ENCODE measurements at places on chromosomes 2 and 18.

- DNase-seq = no peak
Measured at GRCh38 chr2:149858216-149858615, 270.6 kb upstream of the MMADHC start.

GRCh38 chr2:241558532-241559322, at the start of gene BOK:
Gene BOK (plus strand): TSS chr2:241558745. CDS start chr2:241559484, 739 bp downstream.
- DNase-seq = no peak

DNA sequence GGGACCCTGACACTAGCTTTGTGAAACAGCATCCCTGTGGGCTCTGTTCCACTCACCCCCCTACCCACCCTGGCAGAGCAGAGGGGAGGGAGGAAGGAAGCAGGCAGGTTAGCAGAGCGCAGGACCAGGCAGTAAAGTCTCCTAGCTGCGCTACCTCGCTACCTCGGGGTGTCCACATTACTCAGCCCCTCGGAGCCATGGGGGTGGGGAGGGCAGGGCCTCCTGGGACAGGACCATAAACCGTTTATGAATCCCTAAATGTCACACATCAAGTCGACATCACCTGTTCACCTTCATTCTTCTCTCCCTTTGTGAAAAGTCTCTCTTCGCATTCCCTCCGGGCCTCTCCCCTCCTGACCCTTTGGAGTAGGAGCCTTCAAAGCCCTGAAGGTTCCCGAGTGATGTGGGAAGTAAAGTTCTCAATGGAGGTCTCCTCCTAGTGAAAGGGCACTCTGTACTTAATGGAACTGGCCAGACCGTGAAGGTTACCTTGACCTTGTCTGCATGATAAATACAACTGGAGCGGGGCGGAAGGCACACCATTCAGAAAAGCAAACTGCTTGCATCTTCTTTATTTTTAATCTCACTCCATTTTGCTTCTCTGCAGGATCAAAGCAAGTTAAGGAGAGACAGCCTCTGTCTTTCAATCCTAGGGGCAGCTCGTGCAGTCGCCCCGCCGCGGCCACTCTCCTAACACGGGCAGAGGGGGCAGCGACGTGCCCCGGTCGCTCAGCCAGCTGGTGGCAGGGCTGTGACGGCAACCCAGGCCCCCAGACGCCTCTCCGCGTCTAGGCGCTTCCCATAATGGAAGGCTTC, 23.7 kb upstream of the SMAD7 start:
- DNase-seq = no peak

DNA sequence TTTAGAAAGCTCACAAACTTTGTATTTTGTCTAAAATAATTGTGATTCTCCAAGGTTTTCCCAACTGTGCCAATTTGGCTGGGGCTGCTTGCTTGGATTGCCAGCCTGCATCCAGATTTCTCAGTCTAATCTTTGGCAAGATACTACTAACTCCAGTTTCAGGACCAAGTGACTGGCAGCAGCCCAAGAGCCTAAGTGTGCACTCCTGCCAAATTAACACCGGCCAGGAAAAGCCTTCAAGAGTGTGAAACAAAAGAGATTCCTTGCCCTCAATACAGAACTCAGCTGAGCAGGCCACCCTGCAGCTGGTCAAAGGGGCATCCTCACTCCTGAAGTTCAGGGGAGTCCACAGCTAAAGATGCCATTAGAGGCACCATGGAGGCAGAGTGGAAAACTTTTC, 589.0 kb upstream of the ACVR2A start:
- no peak for DNase-seq

- no peak for DNase-seq
Measured at GRCh38 chr2:46798041-46798440, 117.6 kb downstream of the MCFD2 start.

DNA sequence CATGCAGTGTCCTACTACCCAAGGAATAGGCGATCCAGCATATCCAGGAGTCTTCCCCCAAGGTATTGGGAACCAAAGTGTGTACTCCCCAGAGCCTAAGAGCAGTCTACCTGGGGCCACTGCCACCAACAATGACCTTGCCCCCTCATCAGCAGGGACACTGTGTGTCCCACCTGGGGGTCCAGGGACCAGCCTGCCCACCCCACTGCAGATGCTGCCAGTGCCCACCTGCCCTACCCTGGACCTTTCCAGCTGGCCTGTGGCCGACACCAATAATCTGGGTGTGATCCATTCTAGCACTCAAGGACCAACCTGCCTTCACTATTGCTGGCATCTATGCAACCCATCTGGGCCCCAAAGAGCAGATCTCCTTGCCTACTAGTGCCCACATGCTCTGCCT, 32.2 kb downstream of the DNAH7 start:
- no peak for DNase-seq

DNA sequence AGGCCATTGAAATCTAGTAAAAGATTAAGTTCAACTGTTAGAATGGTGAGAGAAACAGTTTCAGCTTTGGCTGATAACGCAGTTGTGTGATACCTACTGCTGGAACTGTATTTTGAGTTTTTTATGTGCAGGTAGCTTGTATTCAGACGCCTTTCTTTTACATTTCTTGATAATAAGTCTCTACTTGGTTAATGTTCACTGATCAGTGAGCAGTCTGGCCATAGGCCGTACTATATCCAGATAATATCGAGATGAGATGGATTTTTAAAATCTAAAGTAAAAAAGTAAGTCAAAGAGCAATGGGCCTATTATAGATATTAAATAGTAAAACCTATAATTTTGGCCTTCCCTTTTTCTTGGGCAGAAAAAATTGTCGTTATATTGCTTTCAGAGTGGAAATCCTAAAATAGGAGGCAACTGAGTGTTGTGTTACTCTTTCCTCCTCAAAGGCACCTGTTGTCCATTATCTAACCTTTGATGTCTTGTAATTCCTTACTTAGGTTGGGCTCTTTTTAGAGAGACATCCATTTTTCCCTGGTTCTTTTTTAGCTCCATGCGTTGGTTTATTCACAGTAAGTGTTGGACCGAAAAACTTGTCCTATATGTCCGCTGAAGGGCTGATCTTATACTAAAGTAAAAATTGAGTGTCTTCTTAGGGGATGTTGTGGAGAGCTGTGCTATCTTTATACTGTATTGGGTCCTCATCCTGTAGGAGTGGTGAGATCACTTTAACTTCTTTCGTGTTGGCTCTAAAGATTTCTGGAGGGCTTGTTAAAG, 1.7 kb downstream of the EML4 start:
- no peak for DNase-seq

DNA sequence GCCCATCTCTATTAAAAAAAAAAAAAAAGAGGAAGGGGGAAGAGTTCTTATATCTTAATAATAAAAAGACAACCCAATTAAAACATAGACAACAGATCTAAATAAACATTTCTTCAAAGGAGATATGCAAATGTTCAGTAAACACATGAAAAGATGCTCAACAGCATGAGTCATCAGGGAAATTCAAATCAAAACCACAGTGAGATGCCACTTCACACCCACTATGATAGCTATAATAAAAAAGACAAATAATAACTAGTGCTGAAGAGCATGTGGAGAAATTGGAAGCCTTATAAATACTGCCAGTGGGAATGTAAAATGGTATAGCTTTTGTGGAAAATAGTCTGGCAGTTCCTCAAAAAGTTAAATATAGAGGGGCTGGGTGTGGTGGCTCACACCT, 61.5 kb upstream of the CYP20A1 start:
- DNase-seq = no peak

GRCh38 chr18:52451256-52451655, 111.3 kb downstream of the DCC start:
- no peak for DNase-seq

DNA sequence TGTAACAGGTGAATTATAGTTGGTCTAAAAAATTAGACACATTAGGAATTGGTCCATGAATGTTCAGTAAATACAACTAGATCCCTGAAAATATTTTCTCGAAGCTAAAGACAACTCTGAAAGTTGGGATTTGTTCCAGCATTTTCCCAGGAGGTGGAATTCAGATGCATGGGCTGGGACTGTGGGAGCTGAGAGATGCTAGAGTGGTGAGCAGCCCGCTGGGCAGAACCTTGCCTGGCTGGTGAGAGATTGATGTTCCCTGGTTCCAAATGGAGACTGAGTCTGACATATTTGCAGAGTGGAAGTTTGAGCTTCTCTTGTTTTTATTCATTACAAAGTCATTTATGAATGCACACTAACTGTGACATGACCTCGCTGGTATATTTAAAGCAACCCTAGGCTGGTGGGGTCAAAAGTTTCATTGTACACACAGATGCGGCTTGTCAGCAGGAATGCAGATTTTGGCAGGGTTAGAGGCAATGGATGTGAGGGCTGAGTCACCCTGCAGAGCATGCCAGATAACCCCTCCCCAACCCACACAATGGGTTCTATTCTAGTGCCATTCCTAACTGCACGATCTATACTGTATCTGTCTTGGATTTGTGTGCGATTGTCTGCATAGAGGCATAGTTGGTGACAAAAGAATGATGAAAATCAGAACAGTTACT, 23.5 kb upstream of the TMEM178A start:
- DNase-seq = no peak

DNA sequence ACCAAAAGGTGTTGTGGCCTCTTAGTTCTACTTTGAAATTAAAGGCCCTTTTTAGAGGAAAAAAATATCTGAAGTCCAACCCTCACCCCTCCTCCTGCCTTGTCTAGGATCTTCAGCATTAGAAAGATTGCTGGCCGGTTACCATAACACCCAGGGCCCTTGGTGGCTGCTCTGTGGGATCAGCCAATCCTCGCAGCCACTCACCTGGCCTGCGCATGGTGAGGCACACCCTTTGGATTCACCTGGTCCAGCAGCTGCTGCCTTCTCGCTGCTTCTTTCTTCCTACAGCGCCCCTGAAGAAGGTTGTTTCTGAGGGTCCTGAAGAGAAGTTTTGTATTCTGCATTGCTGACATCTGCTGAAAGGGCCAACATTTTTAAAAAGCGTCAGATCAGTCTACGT, 25.2 kb downstream of the DYTN start:
- no peak for DNase-seq

GRCh38 chr2:175612280-175612679, 389.8 kb downstream of the LNPK start:
- DNase-seq = no peak

DNA sequence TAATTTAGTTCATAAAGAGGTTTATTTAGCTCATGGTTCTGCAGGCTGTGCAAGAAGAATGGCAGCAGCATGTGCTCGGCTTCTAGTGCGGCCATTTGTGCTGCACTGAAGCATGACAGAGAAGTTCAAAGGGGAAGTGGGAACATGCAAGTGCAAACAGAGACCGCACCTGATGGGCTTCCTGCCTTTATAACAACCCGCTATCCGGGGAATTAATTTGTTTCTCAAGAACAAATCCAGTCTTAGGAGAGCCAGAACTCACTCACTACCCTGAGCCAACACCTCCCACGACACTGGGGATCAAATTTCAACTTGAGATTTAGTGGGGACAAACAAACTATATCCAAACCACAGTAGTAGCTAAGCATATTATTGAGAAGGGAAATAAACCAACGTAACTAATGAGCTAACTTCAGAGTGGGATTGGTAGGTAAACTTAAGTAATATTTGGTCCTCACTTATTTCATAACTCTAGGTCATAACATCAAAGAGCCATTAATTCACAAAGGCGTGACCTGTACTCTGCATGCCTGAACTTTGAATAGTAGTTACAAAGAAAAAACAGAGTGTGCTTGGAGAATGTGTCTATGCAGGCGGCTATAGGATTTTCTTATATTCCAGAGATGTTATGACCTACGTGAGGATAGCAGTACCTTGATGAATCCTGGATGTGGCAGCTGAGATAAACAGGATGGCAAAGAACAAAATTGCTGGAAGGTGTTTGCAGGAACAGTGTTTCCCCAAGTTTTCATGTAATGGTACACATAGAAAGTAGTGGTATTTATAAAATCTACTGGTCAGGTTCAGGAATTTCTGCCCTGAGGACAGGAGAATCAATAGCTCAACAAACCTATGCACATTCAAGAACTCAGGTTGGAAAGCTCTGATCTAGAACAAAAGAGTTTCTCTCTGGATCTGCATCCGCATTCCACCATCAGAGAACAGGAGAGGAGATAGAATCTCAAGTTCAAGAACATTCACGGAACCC, 845.9 kb upstream of the ID2 start:
- peak; percentile 16 for DNase-seq

- DNase-seq = peak; percentile 16
Measured at GRCh38 chr18:49169037-49169521, 218.3 kb upstream of the SMAD7 start.

- DNase-seq = no peak
Measured at GRCh38 chr2:171181064-171182049, 20.7 kb upstream of the TLK1 start.

DNA sequence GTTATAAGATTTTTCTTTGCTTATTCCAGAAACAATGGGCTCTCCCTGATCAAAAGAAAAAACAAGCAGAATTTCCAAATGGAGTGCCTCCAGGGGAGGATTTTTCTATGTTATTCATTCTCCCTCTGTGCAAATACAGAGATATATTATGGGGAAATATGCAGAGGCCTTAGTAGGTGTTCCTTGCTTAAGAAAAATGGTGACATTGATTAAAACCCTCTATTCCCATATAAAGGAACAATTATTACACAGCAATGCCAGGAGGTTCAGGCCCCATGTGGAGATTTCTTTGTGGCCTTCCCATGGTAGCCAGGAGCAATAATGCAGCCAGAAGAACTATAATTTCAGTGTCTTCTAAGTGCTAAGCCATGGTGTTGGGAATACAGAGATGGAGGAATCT, 255.9 kb upstream of the CXCR4 start:
- no peak for DNase-seq

- no peak for DNase-seq
Measured at GRCh38 chr18:60163622-60164021, 209.0 kb downstream of the MC4R start.

- no peak for DNase-seq
Measured at GRCh38 chr2:43058726-43059110, 167.7 kb downstream of the ZFP36L2 start.

DNA sequence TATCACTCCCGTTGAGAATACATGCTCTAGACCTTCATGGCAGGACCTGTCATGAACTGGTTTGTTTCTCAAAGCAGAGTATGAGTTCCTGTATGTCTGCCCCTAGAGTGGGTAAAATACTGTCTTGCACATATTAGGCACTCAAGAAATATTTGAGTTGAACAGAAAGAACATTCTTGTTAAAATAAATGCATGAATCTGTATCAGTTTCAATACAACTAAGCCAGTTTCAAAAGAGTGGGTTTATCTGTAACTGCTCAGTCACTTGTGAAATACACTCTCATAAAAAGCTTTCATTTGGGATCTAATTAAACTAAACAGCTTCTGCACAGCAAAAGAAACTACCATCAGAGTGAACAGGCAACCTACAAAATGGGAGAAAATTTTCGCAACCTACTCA, 69.2 kb downstream of the RFTN2 start:
- DNase-seq = no peak
